ENCODE measurements at places on chromosomes 7 and 10.

DNA sequence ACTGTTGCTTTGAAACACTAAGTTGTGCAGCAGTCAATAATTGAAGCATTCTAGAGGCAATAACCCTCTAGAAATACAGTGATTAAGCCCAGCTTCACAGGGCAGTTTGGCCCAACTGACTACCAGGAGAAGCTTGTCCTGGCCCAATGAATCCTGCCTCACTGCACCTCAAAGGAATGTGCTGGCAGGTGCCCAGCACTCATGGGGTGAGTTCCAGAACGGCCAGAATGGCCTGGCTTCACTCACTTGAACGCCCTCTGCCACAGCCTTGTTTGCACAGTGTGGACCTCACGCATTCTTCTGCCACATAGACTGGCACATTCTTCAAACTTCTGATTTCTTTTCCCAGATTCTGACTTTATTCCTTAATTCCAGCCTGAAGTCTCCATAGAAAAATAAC, 6.6 kb upstream of the ITIH2 start:
- no peak overlapping the region for H3K4me3 ChIP-seq
- peaks cover under 1% of the 10 kb centered on the region for H3K4me1 ChIP-seq
- H3K27me3 ChIP-seq, result peaks cover 6% of the 10 kb centered on the region
- no peak overlapping the region for H3K27ac ChIP-seq
- no peak for DNase-seq

GRCh38 chr7:42495256-42495655, 258.2 kb upstream of the GLI3 start:
- no peak overlapping the region for H3K4me3 ChIP-seq
- no peaks in the 10 kb centered on the region for H3K36me3 ChIP-seq
- no peak for DNase-seq
- H3K4me1 ChIP-seq, result no peaks in the 10 kb centered on the region
- H3K27ac ChIP-seq, result no peak overlapping the region
- peaks cover 4% of the 10 kb centered on the region for H3K27me3 ChIP-seq

- peaks cover 73% of the 10 kb centered on the region for H3K27me3 ChIP-seq
- H3K4me1 ChIP-seq, result peaks cover 7% of the 10 kb centered on the region
- peaks cover 4% of the 10 kb centered on the region for H3K36me3 ChIP-seq
- peak; percentile 10 for DNase-seq
Measured at GRCh38 chr7:130733931-130734814, at the start of gene KLF14. Gene KLF14, minus strand, starts transcription at chr7:130734207. Its CDS starts 174 bp downstream, at chr7:130734033.

DNA sequence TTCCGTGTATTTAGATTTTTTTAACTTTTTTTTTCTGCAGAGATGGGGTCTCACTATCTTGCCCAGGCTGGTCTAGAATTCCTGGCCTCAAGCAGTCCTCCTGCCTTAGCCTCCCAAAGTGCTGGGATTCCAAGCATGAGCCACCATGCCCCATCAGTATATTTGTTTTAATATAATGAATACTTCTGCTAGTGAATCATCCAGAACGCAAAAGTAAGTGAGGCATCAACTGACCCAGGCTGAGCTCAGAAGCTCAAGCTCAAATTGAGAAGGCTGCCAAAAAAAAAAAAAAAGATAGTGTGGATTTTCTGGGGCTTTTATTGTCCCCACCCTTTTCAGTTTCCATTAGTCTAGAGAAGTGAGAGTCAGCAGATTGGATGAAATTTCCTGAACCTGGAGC, 39.0 kb upstream of the TECTB start:
- no peaks in the 10 kb centered on the region for H3K36me3 ChIP-seq
- H3K27ac ChIP-seq, result no peak overlapping the region
- H3K4me1 ChIP-seq, result no peaks in the 10 kb centered on the region
- H3K27me3 ChIP-seq, result no peaks in the 10 kb centered on the region
- DNase-seq, result no peak

DNA sequence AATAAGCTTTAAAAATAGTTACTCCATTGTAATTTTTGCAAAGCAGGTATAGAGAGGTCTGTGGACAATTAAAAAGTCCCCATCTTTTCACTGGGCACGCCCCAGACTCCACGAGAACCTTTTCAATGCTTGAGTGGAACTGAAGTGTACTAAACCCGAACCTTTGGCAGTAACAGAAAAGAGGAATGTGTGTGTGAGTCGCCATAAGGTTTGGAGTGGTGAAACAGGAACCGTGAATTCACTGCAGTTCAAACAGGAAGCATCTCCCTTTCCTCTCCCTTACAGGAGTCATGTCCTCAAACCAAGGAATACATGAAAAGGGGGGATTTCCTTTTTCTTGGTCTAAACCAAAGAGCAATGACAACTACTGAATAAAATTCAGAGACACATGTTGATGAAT, 23.2 kb downstream of the NDUFB2 start:
- no peak overlapping the region for H3K27ac ChIP-seq
- no peak overlapping the region for H3K4me3 ChIP-seq
- H3K4me1 ChIP-seq, result peaks cover 9% of the 10 kb centered on the region
- H3K36me3 ChIP-seq, result peaks cover 12% of the 10 kb centered on the region

DNA sequence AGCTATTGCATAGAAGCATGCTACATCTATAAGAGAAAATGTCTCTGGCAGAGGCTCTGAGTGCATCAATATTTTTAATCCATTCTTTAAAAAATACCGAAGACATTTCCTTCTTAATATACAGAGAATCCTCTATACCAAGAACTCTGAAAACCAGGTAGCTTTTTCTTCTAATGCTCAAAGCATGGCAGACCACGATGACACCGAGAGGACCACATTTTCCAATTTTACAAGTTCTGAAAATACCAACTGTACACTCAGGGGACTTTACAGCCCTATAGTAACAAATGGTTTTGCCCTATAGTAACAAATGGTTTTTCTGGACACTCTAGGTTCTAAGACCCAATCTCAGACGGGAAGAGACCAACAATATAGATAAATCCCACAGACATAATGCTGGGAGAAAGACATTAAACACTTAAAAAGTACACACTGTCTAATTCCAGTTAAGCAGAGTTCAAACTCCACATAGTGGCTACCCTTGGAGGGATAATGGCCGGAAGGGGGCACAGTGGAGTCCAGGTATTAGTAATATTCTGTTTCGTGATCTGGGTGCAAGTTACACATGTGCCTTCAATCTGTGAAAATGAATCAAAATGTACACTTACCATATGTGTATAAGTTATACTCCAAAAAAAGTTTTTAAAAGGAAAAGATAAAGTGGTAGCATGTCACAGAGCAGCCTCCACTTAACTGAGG, 26.2 kb downstream of the CCDC6 start:
- H3K27ac ChIP-seq, result peak overlapping the region; percentile 86
- peaks cover 68% of the 10 kb centered on the region for H3K4me1 ChIP-seq
- H3K36me3 ChIP-seq, result peaks cover 27% of the 10 kb centered on the region
- no peaks in the 10 kb centered on the region for H3K27me3 ChIP-seq

DNA sequence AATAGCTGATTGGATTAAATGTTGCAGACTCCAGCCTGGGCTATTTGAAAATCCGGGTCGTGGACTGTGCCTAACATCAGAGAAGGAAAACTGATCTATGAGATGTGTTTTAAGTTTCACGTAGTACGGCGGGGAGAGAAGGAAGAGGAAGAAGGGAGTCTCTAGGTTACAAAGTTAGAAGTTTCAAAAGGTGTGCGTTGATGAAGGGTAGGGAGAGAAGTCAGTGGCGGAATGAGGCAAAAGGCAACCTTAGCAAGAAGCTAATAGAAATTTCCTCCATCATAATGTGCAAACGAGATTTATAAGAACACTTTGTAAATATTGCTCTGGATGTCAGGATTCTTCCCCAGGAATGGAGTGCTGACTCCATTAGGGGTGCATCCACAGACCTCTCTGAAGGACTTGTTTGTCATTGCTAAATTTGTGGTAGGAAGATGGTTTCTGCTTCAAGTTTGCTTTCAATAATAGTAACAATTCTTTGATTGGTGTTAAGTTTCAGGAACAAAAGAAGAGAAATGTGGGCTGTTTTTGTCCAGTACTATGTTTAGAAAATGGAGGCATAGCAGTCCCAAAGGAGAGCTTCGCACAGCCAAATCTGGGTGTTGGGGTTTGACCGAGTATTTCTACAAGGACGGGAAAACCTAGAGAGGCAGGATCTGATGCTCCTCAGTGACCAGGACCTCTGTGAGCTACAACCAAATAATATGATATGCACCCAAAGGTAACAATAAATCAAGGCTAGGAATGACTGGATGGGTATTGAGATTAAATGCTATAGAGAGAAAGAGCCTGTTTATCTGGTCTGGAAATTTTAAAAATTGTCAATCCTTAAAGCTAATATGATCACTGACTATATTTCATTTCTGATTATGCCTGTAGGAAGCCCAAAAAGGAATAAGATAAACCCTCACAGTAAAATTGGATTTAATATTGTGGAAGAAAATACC, 8.2 kb downstream of the TWIST1 start:
- no peaks in the 10 kb centered on the region for H3K36me3 ChIP-seq
- peaks cover 95% of the 10 kb centered on the region for H3K27me3 ChIP-seq
- DNase-seq, result no peak
- H3K4me3 ChIP-seq, result no peak overlapping the region

DNA sequence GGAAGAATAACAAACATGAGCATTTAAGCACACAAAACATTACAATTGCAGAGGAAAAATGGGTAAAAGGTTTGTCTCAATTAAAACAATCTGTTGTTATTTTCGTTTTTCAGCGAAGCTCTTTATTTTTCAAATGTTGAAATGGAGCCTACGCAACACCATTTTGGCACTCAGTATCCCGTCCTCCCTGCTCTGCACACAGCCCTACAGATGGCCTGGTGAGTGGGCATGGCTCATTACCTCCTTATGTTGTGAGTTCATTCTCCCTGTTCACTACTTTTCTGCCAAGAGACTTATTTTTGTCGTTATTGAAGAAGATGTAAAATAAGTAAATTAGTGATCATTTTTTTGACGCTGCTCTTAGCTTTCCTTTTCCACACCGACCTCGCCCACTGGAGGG, 167.8 kb upstream of the CXCL12 start:
- no peaks in the 10 kb centered on the region for H3K27me3 ChIP-seq
- no peak overlapping the region for H3K4me3 ChIP-seq
- no peak overlapping the region for H3K27ac ChIP-seq
- H3K36me3 ChIP-seq, result no peaks in the 10 kb centered on the region
- no peak for DNase-seq

DNA sequence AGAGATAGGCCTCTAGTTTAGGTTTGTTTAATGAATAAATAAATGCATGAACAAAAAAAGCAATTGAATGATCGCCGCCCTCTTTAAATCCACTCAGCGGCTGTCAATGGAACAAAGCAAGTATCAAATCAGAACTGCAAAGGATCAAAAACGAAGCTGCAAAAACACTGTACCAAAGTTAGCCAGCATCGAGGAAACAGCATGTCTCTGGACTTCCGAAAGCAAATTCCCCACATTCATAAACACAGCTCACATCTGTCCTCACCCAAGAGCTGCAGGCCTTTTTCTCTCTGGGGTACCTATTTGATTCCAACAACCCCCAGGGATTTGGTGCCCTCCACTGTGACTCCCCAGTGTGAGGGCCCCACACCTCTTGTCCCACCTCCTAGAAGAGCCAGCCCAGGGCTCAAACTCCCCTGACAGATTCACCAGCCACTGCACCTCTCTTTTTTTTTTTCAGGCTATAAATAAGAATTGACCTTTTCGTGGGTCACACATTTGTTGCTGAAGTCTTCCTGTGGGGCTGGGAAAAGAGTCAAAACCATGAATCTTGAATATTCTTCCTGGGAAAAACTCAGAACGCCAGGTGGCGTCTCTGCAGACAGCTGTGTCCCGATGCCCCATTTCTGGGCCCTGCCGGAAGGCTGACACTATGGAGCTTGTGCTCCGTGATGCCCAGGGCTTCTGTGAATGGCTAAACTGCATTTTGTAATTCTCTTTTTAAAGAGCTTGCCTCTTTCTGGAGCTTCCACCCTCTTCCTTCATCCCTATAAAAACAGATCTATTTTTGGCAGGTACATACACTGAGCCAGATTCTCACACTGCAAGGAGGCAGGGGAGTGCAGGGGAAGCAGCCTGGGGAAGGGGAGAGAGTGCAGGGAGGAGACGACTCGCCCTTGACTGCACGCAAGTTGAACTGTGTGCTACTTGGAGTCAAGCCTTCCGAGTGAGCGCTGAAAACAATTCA, 51.7 kb downstream of the HSPA12A start:
- H3K4me1 ChIP-seq, result no peaks in the 10 kb centered on the region
- no peak overlapping the region for H3K27ac ChIP-seq
- H3K36me3 ChIP-seq, result no peaks in the 10 kb centered on the region

- no peak overlapping the region for H3K27ac ChIP-seq
- peaks cover 13% of the 10 kb centered on the region for H3K27me3 ChIP-seq
- H3K36me3 ChIP-seq, result no peaks in the 10 kb centered on the region
- no peak overlapping the region for H3K4me3 ChIP-seq
- peaks cover 5% of the 10 kb centered on the region for H3K4me1 ChIP-seq
- DNase-seq, result no peak
Measured at GRCh38 chr7:129550693-129551360, 48.5 kb downstream of the SMKR1 start.

DNA sequence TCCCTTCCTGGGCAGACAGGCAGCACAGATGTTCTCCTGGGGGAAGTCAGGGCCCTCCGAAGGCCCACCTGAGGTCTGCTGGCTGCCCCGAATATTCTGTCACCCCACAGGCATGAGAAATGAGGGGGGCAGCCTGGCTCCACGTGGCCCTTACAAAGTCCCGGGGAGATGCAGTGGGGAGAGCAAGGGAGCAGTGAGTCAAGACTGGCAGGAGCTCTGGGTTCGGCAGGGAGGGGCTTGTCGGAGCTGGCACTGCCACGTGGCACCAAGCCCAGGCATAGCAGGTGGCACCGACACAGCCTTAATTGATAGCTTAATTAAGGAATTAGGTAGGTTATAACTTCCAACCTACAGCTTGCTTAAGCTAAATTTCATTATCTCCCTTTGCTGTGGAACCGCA, 163.9 kb downstream of the USP6NL start:
- DNase-seq, result no peak
- peaks cover 17% of the 10 kb centered on the region for H3K27me3 ChIP-seq
- H3K27ac ChIP-seq, result no peak overlapping the region

GRCh38 chr7:29809533-29810155, 3.3 kb downstream of the WIPF3 start:
- no peak for DNase-seq
- H3K4me3 ChIP-seq, result no peak overlapping the region
- H3K27me3 ChIP-seq, result peaks cover 57% of the 10 kb centered on the region
- H3K27ac ChIP-seq, result no peak overlapping the region

All from activated T-helper 2 cell treated with anti-CD3 and anti-CD28 coated beads, Interferon-gamma antibody, Interleukin-2, Interleukin-4, amounts not matched to agents 10 μg/mL and 5 μg/mL and 100 μg/mL, durations not matched to agents 14 hours and 24 hours and 36 hours (primary cell).